CD4-positive, alpha-beta T cell treated with Interleukin-6 for 4 hours (primary cell): ENCODE measurements at places on chromosomes 6 and 20.

- DNase-seq = no peak
These were observed 422.1 kb downstream of the EPM2A start for GRCh38 chr6:145313041-145313855.

GRCh38 chr20:62566266-62566665 is 76.0 kb upstream of the SLCO4A1 start:
- no peak for DNase-seq

DNA sequence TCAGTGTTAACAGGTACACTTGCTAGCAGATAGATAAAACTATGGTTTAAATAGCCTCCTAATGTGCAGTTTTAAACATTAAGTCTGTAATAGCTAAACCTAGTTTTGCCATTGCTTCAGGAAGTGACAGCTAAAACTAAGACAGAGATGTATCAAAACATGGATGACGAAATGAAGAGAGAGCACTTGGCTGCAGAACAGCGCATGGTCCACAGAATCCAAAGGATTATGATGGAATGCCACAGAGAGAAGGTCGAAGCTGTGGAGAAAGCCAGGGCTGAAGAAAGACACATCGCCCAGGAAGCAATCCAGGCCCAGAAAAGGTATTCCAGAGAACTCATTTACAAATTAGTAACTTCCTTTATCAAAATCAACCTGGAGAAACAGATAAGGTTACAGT is 11.6 kb downstream of the C6orf163 start:
- DNase-seq = no peak

- peak; percentile 61 for DNase-seq
These were observed 715 bp downstream of the SOX12 start for GRCh38 chr20:325889-326644.

DNA sequence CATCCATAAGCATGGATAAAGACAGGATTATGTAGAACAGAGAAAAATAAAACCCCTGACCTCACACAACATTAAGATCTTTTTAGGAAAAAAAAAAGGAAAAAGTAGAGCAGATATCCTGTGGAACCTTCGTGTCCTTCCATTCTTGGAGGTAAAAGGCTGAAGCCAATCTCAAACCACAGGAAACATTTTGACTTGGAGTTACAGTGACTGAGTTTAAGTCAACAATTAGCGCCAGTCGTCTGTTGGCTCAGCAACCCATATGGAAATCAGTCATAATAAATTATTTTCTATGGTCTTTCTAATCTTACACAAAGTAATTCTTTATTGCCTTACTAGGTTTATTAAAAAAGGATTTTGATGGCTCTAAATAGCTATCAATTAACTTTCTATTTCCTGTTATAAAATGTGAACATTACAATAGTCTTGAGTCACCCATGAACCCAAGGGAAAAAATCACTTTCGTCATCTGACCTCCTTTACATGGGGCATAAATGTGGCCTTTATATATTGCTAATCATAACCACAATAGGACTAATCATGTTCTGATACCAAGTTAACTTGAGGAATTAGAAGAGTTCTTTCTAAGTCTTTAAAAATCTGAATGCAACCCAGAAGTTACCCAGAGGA is 592.9 kb downstream of the TFAP2B start:
- no peak for DNase-seq

- no peak for DNase-seq
These were observed 1.4 kb upstream of the ZNF217 start for GRCh38 chr20:53595018-53595378.

DNA sequence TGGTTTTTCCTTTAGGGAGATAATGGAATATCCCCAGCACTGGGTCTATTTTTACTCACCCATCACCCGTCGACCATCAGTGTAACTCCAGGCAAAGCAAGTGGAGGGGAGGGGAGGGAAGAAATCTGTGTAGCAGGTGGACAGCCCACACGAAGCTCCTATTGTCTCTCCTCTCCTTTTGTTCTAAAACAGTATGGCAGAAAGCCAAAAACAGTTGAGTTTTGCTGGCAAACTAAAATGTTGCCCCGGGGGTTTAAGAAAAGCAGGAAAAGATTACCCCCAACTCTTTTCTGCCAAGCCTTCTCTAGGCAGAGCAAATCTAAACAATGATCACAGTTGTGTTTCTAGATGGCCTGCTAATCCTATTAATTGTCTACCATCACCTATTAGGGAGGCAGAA is 89.7 kb downstream of the PREP start:
- no peak for DNase-seq

GRCh38 chr20:10090588-10091166 is 55.9 kb downstream of the ANKEF1 start:
- DNase-seq = peak; percentile 35

DNA sequence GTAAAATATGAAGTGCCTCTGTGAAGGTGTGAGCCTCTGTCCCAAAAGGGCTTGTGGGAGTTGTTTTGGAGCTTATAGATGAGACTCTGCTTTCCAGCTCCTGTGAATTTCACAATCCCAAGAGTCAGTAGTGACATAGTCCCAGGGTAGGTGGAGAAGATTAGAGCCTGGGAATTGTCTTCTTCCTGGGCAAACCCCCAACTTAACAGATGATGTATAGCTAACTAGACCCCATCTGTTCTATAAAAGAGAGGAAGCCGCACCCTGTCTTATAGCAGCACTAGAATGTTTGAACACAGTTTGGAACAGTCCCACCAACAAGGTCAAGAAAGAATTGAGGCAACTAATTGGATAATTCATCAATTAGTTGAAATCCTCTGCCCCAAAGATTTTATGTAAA is 294.7 kb downstream of the ZNF217 start:
- no peak for DNase-seq

- no peak for DNase-seq
These were observed 345.0 kb downstream of the QKI start for GRCh38 chr6:163759542-163759941.

DNA sequence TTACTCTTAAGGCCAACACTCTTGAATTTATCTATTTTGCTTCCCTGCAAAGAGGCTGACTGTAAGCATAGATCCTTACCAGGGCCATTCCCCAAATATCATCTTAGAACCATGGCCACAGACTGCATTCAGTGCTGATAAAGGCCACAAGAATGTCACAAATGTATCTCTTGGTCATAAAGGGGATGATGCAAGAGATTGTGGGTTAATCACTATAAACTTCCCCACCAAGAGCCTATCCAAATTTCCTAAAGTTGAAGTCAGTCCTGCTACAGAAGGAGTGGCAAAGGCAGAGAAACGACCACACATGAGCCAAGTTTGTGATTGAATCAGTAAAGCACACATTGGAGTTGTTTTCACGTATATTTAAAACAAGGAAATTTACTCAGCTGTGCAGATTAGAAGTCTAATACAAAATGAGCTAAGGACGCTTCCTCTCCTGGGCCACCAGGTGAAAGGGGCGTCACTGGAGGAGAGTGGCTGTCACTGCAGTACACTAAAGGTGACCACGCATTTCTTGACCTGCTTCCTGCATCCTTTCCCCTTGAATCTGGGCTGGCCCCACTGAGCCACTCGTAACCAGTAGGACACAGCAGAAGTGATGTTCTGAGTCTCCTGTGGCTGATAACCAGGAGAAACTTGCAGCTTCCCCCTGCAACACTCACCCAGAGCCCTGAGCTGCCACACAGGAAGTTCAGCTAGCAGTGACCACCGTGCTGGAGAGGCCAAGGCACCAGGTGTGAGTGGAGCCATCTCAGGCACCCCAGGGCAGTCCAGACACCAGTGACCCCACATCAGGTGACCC is 181.9 kb downstream of the SYNDIG1 start:
- DNase-seq = no peak

GRCh38 chr6:56932910-56933477 is 21.9 kb upstream of the BEND6 start:
- no peak for DNase-seq

DNA sequence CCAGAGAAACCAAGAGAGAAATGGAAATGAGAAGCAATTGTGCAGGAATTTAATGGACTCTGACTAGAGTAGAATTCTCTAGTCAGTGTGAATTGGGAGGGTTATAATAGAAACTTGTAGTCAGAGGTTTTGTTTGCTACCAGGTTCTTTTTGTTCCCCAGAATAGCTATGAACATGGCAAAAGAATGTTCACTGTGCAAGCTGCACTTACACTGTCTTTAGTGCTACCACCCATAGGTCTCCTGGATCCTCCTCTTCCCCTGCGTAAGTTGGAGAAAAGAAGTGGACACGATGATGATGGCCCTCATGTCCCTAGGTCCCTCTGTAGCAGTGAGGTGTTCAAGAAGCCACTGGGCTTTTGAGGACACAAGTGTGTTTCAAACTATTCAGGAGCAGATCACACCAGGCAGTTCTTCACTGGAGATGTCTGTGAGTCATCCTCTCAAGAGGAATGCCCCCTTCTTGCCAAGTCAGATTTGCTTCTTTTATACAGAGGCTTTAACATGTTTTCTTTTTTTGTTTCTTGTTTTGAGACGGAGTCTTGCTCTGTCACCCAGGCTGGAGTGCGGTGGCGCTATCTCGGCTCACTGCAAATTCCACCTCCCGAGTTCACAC is 47.6 kb upstream of the SMIM8 start:
- DNase-seq = no peak

GRCh38 chr20:50693001-50693400 is 1.7 kb upstream of the RIPOR3 start:
- DNase-seq = no peak

- DNase-seq = no peak
These were observed 61.1 kb upstream of the FBXO30 start for GRCh38 chr6:145875496-145876211.

- no peak for DNase-seq
These were observed 30.4 kb downstream of the CD40 start for GRCh38 chr20:46148313-46149208.

DNA sequence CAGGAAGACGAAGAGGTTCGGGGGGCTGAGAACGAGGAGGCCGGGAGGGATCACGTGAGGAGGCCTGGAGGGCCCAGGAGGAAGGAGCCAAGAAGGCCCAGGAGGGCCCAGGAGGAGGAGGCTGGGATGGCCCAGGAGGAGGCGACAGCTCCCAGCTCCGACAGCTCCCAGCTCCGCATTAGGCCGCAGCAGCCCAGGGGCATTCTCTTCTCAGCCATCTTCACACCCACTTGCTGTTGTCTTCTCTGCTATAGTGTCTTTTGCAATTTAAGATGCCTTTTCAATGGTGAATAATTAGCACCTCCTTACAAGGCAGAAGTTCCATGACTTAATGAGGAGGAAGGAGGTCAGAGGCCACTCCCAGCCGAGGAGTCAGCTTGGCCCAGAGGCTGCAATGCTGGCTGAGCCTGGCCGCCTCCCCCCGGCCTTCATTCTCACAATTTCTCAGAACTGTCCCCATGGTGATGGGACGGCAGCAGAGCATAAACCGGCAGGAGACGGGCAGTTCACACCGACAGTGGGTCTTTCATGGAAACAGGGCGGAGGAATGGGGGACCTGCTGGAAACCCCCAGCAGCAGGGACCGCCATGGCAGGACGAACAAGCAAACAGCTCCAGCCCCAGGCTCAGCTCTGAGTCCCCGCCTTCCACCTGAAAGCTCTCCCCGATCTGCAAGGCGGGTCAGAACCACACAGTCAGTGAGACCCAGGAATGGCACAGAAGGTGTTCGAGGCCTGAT is 45.1 kb downstream of the WDR27 start:
- no peak for DNase-seq

DNA sequence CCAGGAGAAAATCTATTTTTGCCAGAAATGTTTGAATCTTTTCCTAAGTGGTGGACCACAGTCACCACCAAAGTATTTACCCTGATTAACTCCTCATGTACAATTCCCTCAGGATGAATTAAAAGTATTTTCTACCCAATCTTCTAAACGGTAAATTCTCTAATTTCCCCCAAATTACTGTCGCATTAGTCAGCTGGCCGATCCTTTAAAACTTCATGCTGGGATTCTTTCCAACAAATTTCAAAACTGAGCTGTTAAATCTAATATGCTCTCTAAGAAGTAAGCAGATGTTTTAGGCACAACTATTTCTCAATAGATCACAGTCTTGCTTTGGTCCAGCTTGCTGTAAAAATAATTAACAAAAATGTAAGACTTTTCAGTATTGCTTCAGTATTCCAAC is 447.2 kb downstream of the FRK start:
- DNase-seq = no peak

GRCh38 chr6:167306401-167306998 is 15.4 kb downstream of the UNC93A start:
- DNase-seq = no peak

GRCh38 chr20:53736757-53737395 is 143.2 kb upstream of the ZNF217 start:
- DNase-seq = no peak

- no peak for DNase-seq
These were observed 11.1 kb downstream of the EEF1A2 start for GRCh38 chr20:63487781-63488241.

GRCh38 chr20:43188234-43188653 is 1.5 kb downstream of the PTPRT start:
- no peak for DNase-seq

GRCh38 chr6:131838051-131838450 is 30.2 kb downstream of the ENPP1 start:
- DNase-seq = no peak

- DNase-seq = no peak
These were observed 27.9 kb upstream of the TSPYL1 start for GRCh38 chr6:116307633-116308032.

DNA sequence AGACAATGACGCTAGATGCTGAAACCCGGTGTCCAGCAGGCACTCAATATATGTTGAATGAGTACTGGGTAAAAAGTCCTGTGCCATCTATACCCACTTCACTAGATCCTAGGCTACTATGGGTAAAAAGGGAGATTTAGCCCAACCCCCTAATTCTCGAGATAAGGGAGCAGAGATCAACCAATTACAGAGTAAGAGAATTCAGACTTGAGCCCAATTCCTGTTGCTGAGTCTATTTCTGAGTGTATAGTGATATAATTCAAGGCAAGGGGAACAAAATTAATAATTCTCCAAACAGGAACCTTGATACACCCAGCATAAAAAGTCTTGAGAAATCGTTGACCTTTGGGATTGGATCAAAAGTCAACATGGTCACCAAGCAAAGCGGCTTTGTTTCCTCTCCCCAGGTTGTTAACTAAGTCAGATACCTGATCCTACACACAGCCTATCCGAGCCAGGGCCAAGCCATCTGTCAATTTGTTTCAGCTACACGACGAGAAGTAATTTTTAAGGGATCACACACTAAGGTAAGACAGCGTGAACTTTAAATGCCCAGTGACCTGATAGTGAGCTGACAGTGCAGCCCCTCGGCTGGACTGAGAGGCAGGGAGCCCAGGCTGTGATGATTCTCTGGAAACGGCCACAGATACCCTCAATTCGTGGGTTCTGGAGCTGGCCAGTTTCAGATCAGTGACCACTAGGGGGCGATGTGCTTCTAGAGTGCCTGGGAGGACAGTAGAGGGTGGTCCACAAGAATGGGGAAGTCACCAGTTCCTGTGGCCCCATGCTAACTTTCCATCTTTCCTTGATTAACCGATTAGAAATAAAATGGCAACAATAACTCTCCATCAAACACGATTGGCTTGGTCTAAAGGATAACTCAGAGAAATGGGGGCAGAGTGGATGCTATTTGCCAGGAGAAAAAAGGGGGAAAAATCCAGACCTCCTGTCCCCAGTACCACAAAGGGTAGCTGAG is 46.2 kb downstream of the SLC22A23 start:
- DNase-seq = peak; percentile 80

GRCh38 chr6:137827411-137827940 is 39.6 kb upstream of the TNFAIP3 start:
- no peak for DNase-seq

- DNase-seq = no peak
These were observed 1.1 kb downstream of the SOD2 start for GRCh38 chr6:159691963-159692287.

GRCh38 chr6:52517502-52518278 is 59.2 kb downstream of the TRAM2 start:
- peak; percentile 14 for DNase-seq

GRCh38 chr6:65448866-65449265 is 258.2 kb downstream of the EYS start:
- no peak for DNase-seq

GRCh38 chr6:137191670-137192069 is 18.2 kb upstream of the IL22RA2 start:
- DNase-seq = no peak
